ENCODE measurements at places on chromosomes 13 and 19.

DNA sequence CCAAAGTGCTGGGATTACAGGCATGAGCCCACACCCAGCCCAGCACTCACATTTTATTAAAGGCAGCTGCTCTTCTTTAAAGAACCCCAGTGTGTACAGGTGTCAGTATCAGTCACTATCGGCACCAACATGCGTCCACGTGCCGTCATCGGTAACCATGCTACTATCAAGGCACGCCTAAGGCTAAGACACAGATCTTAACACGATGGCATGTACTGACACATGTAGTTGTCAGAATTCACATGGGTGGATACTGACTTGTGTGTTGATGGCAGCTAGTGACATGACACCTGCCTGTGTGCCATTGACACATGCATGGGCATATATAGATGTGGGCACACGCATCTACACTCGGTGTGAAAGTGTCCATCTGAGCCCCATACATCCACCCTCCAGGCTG is 12.2 kb upstream of the HIF3A start:
- no peak for DNase-seq

DNA sequence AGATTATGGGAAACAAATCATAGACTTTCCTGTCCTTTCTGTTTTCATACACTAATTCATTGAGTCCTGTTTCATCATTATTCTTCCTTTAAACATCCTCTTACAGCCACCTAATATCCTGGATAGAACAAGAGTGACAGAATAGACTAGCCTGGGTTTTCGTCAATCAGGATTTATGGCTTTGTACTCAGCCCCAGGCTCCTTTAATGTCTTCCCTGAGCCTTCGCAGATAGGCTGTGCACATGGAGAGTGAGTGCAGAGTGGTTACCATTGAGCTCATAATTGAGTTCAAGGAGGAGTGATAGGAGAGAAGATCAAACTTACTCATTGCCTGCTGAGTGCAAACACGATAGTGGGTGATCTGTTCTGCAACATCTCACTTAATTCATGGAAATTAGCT is 304.9 kb downstream of the TDRD3 start:
- DNase-seq, result no peak

GRCh38 chr13:112202266-112202665 is 135.3 kb downstream of the SOX1 start:
- DNase-seq, result no peak

GRCh38 chr13:91491980-91492379 is 93.6 kb downstream of the GPC5 start:
- no peak for DNase-seq

- DNase-seq, result no peak
Measured at GRCh38 chr19:45969676-45970075, 4.0 kb downstream of the NOVA2 start.

GRCh38 chr13:89763005-89763404 is 1584.5 kb upstream of the MIR17HG start:
- DNase-seq, result no peak

DNA sequence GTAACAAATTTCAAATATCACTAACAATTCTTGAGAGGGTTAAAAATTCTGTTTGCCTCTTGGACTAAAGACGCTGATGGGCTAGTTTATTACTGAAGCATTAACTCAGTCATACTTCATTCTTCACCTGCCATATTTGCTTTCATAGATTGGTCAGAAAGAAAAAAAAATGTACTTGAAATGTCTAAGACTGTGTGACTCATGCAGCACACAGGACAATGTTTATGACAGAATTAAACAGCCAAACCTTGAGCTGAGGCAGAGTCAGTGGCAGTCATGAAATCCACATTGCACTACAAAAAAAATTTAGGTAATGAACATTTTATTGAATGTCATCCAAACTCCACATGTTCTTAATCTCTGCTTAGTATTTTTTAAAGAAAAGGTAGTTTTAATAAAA is 135.6 kb downstream of the PRR20E start:
- no peak for DNase-seq

DNA sequence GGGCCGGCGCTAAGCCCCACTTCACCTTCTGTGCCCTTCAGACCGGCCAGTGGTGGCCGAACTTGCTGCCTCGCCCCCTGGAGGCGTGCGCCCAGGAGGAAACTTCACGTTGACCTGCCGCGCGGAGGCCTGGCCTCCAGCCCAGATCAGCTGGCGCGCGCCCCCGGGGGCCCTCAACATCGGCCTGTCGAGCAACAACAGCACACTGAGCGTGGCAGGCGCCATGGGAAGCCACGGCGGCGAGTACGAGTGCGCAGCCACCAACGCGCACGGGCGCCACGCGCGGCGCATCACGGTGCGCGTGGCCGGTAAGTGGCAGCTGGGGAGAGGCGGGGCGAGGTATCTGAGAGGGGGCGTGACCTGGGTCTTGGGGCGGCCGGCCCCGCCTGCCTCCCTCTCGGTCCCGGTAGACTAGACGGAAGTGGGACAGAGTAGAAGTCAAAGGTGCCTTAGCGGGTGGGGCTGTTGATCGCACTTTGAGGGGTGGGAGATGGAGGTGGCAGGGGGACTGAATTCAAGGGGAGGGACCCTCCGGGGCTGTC is 5.6 kb downstream of the ICAM5 start:
- DNase-seq, result no peak

DNA sequence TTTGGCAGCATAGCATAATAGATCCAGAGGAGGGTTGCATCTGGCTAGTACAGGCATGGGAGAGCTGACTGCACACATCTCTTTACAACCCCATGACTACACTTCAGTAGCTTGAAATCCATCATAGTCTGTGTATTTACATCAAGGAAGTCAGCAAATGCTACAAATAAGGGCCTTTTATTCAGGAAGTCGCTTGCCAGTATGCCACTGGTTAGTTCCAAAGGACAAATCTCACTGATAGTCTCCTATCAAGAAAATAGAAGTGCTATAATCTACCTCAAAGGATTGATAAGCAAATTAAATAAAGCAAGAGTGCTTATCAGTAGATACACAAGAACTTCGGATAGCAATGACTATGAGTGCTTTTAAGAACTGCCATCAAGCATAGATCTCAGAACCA is 112.7 kb downstream of the KLF12 start:
- no peak for DNase-seq

DNA sequence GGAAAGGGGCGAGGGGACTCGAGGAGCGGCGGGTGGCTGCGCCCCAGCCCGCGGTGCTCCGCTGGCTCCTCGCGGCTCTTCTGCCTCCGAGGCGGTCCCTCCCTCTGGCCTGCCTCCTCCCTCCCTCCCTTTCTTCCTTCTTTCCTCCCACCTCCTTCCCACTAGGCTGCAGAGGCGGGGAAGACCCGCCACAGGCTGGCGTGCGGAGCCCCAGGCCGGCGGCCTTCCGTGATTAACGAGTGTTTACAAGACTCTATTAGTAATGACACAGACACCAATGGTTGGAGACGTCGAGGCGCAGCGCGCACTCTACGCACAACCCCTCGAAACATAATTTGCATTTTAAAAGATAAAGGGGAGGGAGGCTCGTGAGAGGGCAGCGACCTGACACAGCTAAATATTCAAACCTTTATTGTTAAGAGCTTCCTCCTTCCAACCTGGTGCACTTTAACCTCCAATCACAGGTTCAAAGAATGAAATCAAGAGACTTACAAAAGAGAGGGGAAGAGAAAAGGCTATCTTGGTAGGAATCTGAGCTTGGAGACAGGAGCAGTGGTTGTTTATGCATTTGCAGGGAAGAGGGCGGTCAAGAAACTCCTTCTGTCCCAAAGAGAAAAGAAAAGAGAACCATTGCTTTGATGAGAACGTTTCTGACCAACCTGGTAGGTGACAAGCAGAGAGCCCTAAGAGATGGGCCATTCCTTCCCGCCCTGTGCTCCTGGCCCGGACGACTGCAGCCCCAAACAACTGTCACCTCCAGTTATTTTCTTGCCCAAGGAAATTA is at the start of gene CDX2:
CDX2 (minus strand) TSS at position 234 of the 784 bp plus-strand sequence. CDS start 309 bp downstream, outside the sequence.
- no peak for DNase-seq

DNA sequence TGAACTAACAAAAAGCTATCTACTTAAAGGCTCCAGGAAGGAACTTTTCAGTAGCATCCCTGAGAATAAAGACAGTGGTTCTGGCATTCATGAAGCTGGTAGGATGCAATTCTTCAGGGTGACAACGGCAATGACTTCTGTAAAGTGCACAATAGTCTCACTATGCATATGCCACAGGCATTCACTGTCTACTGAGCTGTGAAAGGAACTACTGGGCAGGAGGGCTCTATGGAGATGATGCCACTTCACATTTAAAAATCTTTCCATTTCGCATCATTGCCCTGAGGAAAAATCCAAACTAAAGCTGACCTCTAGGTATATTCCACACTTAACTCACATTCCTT is 2020.6 kb upstream of the PCDH20 start:
- no peak for DNase-seq

GRCh38 chr13:111654531-111654930 is 334.1 kb downstream of the TEX29 start:
- no peak for DNase-seq

- DNase-seq, result no peak
Measured at GRCh38 chr13:66837246-66837645, 392.9 kb downstream of the PCDH9 start.

GRCh38 chr19:38411041-38411712 is 8.3 kb downstream of the FAM98C start:
- DNase-seq, result no peak

DNA sequence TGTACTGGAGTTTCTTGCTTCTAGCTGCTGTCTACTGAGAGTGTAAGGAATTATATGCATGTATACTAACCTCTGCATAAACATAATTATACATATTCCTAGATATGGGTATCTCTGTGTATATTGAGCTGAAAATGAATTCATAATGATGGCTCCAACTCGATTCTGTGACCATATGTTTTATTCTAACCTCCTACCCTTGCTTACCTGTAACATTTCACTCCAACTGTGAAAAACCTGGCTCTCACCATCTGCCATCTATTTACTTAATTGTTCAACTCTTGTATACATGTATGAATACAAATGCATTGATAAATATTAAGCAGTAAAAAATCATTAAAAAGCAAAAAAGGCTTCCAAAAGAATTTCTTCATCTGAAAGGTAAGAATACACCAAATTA is 1729.5 kb upstream of the SPRY2 start:
- DNase-seq, result no peak

- DNase-seq, result no peak
Measured at GRCh38 chr13:66461021-66461420, 769.1 kb downstream of the PCDH9 start.

DNA sequence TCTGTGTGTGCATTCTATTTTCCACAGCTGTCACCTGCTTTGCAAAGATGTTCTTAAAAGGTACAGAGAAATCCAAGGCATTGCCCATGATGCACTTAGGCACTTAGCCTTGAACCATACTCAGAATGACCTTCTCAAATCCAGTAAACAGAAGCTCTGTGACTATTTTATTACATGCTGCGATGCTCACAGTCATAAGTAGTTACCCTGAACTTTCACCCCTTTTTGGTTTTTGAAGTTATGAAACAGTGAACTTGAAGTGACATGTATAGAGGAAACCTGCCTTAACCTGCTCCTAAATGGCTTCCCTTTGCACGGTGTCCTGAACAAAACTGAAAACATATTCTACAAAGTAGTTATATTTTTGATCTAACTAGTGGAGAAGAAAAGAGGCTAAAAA is 100.4 kb downstream of the SLC10A2 start:
- no peak for DNase-seq

DNA sequence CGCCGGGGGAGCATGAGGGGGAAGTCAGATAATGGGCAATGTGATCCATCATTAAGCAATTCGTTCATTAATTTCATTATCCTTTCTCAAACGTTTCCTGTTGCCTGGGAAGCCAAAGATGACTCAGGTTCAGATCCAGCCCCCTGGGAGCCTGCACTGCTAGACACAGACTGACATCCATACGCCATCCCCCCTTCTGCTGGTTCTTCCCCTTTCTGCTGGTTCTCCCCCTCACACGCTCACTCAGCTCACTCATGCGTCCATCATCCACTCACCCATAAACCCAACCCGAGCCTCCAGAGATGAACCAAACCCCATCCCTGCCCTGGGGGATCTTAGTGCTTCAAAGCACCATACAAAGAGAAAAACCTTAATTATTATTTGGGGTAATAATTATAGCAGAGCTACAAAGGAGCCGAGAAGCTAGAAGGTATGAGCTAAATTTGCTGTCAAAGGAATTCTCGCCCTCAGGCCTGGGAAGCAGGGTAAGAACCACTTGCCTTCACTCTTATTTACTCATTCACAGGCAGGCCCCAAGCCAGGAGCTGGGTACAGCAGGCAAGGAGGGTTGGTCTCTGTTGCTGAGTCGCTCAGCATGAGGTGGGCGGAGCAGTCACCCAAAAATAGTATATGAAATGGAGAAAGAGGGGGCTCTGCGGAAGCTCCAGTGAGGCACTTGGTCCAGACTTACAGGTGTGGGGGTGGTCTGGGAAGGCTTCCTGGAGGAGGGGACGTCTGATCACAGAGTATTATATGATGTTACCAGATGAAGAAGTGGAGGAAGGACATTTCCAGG is 7.0 kb upstream of the ZNF444 start:
- DNase-seq, result no peak
